Stimulated activated CD8-positive, alpha-beta memory T cell treated with anti-CD3 and anti-CD28 coated beads, Interleukin-4, amount 100 ng/mL, for 4 hours (primary cell): ENCODE measurements at places on chromosomes 7 and 10.

DNA sequence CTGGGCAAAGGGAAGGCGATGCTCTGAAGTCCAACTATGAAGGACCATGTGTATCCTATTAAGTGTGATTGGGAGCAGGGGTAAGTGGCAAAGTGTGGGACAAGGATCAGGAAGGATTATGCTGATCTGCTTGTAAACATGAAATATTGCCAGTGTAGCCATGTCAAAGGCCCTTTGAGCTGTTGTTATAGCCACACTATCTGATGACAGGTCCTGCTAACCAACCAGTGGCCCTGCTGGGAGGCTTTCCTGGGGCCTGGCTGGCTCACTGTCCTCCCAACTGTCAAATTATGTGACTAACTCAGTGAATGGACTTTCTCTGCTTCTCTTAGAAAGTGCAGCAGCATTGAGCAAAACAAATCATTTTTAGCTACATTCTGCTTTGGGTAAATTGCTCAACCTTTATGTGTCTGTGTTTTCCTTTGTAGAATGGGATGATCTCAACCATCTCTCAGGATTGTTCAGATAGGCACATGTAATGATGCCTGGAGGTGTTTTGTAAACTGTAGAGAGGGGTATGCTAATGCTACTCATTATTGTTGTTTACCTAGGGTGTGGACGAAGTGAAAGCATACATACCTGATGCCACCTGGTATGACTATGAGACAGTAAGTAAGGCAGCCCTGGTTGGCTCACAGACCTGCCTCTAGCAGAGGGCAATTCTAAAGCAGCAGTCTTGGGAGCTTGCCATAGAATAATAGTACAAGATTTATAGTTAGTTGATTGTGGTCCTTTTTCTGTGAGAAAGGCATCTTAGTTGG is 47.4 kb downstream of the MGAM2 start:
- no peak for DNase-seq

- DNase-seq: no peak
Observed at GRCh38 chr10:34116220-34116641, 698.9 kb downstream of the PARD3 start.

DNA sequence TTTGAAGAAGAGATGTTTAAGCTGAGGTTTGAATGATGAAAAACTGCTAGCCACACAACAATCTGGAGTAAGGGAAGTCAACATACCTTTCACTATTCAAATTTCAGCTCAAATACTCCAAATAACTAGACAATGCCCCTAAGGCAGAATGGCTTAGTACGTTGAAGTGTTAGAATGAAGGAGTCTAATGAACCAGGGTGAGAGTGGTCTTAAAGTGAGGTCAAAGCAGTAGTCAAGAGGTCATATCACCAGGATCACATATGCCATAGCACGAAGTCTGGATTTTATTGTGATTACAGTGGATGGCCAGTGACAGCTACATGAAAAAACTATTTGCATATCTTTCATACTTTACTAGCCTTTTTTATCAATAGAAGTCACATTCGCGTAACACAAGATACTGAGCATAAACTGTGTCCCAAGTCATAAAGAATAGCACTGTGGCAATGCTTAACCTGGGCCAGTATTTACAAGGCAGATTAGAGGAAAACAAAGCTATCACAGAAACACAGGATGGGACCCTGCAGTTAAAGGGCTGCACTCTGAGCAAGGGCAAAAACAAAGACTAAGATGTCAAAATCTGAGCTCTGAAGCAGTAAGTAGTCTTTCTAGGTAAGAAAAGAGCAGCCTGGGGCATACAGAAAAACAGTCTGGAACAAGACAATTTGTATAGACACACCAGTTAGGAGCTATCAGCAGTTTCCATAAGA is 61.5 kb downstream of the HYCC1 start:
- DNase-seq: no peak

- DNase-seq: no peak
Observed at GRCh38 chr7:157552295-157552993, 215.6 kb downstream of the DNAJB6 start.

- no peak for DNase-seq
Observed at GRCh38 chr7:29599026-29599425, 35.4 kb downstream of the PRR15 start.
